ENCODE measurements at places on chromosomes 7 and 10.
A peak's percentile ranks its signal among the peaks of the same experiment; 100 is the strongest.

- no peak for DNase-seq
Measured at GRCh38 chr10:29160150-29160617, 128.7 kb upstream of the LYZL1 start.

GRCh38 chr10:5291501-5292195 lies 73.1 kb upstream of the UCN3 start:
- peak; percentile 52 for DNase-seq

DNA sequence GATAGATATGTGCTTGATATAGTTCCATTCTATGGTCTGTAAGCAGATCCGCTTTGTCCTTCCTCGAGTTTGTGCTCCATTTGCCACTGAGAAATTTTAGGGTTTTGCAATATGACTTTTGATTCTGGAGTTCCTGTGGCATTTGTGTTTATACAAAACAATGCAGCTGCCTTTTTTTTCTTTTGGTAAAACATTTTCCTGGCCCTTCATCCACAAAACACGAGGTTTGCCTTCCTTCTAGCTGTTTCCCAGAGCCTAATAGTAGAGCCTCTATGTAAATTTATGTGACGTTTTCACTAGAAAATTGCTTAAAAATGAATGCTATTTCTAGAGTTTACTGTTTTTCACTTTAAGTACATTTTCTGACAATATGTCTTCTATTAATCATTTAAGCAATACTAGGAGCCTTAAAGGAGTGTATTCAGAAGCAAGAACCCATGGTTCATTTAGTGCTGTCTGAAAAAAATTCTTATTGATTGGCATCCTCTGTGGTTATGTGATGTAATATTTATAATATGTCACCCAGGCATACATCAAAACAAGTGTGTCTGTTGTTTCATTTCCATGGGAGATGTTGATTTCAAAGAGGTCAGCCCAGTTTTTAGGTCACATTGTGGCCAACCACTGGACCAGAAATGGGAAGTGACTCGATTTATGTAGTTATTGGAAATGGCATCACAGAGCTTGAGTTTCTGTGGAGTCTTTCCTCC lies 618.3 kb downstream of the LRMDA start:
- DNase-seq, result no peak

DNA sequence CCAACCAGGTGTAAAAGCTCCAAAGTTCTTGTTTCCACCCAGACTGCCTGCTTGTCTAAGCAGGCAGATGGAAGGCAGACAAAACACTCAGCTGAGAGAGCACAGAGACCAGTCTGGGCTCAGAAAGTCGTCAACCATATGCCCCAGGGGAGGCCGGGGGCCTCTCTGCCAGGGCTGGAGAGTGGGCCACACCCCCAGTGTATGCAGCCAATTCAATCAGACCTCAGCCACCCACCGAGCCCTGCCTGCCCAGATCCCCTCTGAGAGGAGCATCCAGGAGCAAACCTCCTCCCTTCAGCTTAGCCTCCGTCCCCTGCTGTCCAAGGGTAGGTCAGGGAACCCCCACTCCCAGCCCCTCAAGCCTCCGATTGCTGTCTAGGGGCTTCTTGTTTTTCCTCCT lies 196.3 kb downstream of the LSM5 start:
- DNase-seq, result no peak

- no peak for DNase-seq
Measured at GRCh38 chr7:121774563-121774962, 98.4 kb upstream of the PTPRZ1 start.

DNA sequence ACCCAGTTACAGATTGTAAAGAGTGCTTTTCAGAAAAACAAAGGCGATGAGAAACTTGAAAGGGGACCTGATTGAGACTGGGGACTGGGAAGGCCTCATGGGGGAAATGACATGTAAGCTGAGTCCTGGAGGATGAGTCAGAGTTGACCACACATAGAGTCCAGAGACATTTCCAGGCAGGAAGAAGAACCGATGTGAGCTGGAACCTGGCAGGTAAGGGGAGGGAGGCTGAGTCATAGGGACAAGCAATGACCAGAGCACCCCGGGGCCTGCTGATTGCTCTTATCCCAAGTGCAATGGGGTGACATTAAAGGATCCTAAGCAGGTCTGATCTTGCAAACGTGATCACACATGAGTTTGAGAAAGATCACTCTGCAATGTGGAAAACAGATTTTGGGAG lies 11.7 kb downstream of the TLL2 start:
- no peak for DNase-seq

Data from CD8-positive, alpha-beta T cell (primary cell).